ENCODE measurements at places on chromosomes 11 and 22. TPM values are rescaled to one million over a fixed set of nuclear protein-coding genes. Genes with fewer than 3 reads are reported as not detected.
A peak's percentile ranks its signal among the peaks of the same experiment; 100 is the strongest.

GRCh38 chr11:94933223-94934130 lies 39.9 kb downstream of the CWC15 start:
- no peak for DNase-seq

DNA sequence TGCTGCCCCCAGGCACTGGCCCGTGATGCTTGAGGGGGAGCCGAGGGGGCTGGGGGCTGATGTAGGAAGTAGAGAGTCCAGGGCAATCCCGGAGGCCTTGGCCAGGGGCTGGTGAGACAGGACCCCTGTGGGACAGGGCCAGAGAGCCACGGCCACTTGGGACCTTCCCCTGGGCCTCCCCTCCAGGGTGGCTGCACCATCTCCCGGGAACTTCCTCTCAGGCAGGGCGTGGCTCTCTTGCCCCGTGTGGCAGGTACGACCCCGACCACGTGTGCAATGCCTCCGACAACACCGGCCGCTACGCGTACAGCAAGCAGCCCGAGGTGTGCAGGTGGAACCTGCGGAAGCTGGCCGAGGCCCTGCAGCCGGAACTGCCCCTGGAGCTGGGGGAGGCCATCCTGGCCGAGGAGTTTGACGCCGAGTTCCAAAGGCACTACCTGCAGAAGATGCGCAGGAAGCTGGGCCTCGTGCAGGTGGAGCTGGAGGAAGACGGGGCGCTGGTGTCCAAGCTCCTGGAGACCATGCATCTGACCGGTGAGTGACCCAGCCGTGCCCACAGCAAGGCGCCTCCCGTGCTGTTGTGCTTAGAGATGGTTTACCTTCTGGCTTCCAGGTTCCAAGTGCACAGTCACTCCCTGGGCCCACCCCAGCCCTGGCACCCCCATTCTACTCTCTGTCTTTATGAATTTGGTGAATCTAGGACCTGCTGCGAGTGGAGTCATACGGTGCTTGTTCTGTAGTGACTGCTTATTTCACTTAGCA lies 9.7 kb downstream of the SELENOO start:
- no peak for DNase-seq

DNA sequence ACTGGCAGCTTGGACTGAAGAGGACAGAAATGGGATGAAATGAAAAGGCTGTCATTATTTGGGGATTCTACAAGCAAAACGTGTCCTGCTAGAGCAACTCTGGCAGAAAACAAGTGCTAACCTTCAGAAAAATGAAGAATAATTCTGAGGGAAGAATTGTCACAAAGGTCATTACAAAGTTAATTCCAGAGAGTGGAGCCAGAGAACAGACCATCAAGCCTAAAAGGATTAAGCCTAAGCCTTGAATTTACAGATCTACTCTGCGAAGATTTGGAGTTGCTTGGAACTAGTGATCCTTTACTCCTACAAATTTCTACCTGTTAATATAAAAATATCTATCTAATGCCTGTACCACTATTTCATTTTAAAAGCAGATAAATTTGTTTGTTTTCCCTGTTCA lies 1077.3 kb upstream of the CNTN5 start:
- no peak for DNase-seq

DNA sequence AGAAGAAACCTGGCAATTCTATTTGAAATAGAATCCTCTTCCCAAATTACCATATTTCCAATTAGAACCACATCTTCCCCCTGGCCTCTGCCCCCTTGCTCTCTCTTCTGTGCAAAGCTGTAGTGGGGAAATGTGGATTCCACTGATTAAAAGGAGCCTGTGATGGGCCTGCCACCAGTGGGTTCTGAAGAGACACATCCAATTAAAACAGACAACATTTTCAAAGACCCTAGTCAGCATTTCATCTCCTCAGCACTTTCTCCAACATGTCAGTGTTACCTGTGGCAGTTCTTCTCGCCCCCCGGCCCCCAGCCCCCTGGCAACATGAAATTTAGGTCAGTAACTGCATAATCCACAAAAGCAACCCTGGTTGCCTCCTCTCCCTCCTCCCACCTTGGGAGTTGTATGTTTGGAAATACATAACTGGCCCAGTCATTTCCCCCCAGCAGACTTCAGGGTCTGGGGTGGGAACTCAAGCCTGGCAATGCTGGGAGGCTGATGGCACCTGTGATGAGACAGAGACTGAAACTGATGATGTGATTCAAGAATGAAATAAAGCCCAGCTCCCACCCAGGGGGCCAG lies 99.9 kb upstream of the AMOTL1 start:
- no peak for DNase-seq

DNA sequence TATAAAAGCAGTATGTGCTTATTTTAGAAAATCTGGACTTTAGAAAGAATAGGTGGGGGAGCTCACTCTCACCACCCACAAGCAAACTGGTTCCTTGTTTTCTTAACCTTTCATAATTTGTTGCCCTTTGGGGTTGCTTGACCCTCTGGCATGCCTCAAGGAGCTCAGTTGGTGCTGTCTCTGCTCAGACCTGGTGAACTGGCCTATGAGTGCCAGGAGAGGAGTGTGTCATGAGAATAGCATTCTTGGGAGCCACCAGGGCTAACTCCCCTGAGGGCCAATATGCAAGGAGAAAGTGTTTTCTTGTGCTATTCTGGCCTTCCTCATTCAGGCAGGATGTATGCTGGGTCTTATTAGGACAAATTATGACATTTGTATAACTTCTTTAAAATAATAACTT lies 21.0 kb upstream of the AMOTL1 start:
- no peak for DNase-seq

GRCh38 chr11:100999756-101000155 lies 129.9 kb downstream of the PGR start:
- DNase-seq, result no peak

DNA sequence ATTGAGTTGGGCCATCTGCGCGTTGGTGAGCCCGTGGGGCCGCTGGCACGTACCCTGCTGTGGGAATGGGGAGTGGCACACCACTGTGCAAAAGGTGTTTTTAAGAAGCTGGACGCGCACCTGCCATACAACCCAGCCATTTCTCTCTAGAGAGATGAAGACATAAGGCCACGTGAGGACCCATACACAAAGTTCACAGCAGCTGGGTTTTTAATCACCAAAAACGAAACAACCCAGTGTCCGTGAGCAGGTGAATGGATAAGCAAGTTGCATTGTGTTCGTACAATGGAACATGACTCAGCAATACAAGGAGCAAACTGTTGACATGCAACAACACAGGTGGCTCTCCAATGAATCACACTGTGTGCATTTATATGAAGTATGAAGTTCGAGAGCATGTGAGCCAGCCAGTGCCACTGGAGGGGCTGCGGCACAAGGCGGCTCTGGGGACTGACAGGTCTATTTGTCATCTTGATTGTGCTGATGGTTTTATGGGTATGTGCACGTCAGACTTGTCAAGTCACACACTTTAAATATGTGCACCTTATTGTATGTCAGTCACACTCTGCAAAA lies 30.6 kb upstream of the PANX2 start:
- DNase-seq, result no peak

The DMC1 gene
- polyA plus RNA-seq, result 3.8 TPM

The PTS gene
- 14.5 TPM for polyA plus RNA-seq

GRCh38 chr11:1117992-1118391 lies 39.8 kb upstream of the MUC5AC start:
- DNase-seq, result no peak

- no peak for DNase-seq
Observed at GRCh38 chr11:26510164-26510563, 61.9 kb downstream of the MUC15 start.

GRCh38 chr11:92035488-92035887 lies 189.1 kb upstream of the FAT3 start:
- no peak for DNase-seq

The USP35 gene
- polyA plus RNA-seq, result 3.3 TPM

DNA sequence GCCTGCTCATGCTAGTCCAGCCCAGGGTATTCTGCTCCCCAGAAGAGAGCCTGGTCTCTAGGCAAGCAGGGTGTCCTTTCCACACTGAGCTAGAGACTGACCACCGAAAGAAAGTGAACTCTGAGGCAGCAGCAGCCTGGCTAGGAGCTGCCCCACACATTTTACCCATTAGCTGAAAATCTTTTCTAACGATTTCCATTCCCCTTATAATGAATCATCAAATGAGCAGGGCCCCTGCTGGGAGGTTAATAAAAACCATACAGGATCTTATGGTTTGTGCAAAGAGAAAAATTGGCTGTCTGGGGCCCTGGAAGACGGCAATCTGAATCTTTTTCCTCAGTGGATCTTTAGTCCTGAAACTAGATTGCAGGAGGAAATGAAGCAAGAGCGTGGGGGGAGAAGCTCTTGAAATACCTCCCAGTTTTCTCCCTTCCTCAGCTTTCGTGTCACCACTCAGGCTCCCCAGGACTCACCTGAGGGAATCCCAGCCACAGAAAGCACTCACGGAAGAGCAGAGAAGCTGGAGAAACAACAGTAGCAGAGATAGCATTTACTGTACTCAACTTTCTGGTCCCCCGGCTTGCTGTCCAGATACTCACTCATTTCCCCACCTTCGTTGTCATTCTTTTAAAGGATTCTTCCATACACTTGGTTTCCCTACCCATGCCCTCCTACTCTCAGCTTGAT lies 74.7 kb upstream of the CD44 start:
- no peak for DNase-seq

- no peak for DNase-seq
Observed at GRCh38 chr11:105381941-105382340, 227.9 kb upstream of the GRIA4 start.

DNA sequence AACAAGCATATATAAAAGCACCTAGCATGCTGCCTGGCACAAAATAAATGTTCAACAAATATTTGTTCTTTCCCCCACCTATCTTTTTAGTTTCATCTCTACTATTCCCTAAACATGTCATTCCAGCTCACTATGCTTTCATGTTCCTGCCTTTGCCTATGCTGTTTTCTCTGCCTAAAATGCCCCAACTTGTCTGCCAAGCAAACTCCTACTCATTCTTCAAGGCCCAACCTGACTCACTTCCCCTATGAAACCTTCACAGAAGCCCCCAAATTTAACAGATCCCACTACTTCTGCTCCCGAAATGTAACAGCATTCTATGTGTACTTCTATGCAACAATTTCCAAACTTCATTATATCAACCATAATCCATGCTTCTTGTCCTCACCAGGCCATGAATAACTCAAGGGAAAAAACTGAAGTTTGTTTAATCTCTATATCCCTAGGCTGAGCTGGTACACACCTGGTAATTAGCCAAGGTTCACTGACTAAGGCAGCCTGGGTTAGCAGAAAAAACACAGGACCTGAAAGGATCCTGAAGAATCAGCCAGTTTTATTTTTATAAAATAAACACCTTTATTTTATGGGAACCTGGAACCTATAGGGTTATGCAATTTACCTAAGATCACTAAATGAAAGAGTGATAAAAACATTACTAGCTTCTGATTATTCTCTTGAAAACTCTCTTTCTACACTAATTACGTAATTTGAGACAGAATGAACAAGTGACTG lies 72.2 kb downstream of the PAK1 start:
- DNase-seq, result no peak

The CCDC89 gene
- 2.0 TPM for polyA plus RNA-seq

GRCh38 chr11:66176650-66177049 lies 91.8 kb upstream of the RAB1B start:
- no peak for DNase-seq

GRCh38 chr11:57054817-57055216 lies 66.1 kb downstream of the OR5AK2 start:
- no peak for DNase-seq

DNA sequence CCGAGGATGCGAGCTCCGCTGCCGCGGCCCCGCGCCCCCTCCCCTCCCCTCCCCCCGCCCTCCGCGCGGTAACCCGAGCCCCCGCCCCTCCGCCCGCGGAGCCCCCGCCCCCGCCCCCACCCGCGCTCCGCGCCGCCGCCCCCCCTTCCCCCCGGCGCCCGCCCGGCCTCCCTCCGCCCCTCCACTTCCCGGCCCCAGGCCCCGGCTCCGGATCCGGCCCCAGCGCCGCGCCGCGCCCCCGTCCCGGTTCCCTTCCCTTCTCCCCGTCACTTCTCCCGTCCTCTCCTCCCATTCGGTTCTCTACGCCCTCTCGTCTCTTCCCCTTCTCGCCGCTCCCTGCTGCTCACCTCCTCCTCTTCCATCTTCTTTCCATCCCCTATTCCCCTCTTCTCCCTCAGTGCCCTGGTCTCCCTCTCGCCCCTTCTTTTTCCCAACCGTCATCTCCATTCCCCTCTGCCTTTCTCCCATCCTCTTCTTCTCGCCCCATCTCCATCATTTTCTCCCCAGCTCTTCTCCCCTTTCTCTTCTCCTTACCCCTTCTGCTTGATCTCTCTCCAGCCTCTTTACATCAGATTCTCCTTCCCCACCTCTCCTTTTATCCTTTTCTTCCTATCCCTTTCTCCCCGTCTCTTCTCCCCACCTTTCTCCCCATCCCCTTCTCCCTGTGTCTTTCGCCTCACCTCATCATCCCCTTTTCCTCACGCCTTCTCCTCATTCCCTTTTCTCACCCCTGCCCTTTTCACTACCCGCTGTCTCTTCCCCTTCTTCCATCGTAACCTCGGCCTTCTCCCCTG lies at the start of gene DCHS1:
Gene DCHS1, minus strand, starts transcription at position 20 of the 794 bp plus-strand sequence. CDS start 14,196 bp downstream, outside the sequence.
- peak; percentile 70 for DNase-seq

The ZPR1 gene
- 35.3 TPM for polyA plus RNA-seq

DNA sequence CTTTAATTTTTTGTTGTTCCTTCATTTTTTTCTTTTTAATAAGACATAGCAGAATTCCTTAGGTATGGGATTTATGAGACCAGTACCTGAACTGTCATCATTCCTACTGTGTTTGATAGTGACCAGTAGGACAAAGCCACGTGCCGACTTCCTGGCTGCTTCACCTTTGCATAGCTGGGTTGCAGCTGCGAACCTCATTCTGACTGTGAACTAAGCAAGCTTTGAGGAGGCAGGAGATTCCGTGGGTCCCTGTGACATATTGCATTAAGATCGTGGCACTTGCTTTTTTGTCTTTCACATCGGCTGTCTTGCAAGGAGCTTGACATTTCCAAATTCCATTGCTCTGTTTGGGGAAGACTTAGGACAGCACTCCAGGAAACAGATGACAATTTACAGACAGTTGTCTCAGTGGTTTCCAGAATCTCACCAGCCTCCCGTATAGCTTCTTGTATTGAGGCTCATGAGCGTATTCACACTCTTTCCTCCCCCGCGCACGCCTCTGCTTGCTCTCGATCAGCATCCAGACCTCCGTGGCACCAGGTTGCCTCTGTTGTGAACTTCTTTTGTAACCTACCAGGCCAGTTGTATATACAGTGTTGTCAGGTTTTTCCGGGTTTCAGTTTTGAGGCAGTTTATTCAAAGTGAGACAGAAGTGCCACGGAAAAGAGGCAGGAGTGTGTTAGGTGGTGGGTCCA lies 101.7 kb downstream of the CWC15 start:
- DNase-seq, result no peak

DNA sequence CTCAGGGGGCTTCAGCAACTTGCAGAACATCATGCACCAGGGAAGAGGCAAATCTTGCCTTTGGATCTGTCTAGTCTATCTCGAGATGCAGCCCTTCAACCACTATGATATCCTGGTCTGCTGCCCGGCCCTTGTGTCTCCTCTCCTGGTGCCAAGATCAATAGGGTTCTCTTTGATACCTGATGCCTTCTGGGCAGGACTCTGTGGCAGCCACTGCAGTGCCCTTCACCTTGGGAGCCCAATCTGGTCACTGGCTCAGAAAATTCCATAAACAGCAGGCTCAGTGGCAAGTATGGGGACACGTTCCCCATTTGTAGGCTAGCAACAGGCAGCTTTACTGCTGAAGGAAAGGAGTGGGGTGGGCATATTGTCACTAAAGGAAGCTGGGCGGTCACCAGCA lies 23.4 kb downstream of the SYN3 start:
- DNase-seq, result no peak

The GTSE1 gene
- 10.6 TPM for polyA plus RNA-seq

- DNase-seq, result no peak
Observed at GRCh38 chr11:86623736-86624135, 48.7 kb downstream of the ME3 start.

Data from muscle of arm (tissue), 14 donors.